NCI-H2171 treated with DMSO at 0.1 percent for 48 hours (cell line): ENCODE measurements at places on chromosomes 4 and X.

DNA sequence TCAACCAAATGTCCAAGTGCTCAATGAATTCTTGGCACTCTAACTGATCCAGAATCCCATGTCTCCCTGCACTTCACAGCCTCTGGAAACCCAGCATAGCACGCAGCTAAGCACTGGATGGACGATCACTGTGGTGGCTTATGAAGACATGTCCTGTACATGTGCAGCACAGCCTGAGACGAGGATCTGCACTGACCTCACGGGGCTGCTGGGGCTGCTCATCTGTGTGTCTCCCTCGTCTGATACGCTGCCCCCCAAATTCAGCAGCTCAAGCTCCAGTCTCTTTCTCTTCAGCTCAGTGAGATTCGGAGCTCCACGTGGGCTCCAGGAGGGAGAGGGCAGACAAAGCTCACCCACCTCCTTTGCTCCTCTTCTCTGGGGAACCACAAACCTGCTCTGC lies 126.9 kb downstream of the CPZ start:
- no peak for DNase-seq

- DNase-seq: peak; percentile 21
Measured at GRCh38 chr4:127400731-127401346, 231.9 kb upstream of the INTU start.

DNA sequence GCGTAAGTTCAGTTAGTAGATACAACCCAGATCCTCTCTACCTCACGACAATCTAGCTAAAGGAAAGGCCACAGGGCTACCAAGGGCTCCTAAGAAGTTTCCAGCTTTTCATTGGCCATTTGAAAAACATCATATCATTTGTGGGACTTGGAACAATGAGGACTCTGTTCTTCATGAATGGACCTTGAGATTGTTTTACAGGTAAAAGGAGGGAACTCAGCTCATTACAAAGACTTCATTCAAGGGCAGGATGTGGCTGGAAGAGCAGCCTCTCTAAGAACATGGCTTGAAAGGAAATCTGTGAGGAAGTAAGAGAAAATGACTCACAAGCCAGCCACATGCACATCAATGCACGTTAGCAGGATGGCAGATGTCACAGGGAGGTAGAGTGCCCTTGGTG lies 105.9 kb upstream of the SLC7A11 start:
- DNase-seq: no peak

DNA sequence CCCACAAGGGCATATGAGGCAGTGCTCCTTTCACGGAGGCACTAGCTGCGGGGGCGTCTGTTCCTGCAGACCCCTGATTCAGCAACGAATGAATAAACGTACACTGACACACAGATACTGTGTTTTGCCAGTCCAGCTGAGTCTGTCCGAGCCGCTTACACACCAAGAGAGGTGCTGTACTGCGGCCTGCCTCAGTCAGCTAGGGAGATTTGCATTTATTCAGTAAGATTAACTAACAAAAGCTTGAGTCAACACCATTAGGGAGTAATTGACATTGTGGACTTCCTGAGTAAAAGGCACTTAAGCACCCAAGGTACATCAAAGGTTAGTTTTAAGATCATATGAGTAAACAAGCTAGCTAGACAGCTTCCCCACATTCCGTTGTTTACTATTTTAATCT lies 31.0 kb upstream of the BEX4 start:
- no peak for DNase-seq

GRCh38 chr4:185165605-185166063 lies 22.6 kb downstream of the SLC25A4 start:
- no peak for DNase-seq

DNA sequence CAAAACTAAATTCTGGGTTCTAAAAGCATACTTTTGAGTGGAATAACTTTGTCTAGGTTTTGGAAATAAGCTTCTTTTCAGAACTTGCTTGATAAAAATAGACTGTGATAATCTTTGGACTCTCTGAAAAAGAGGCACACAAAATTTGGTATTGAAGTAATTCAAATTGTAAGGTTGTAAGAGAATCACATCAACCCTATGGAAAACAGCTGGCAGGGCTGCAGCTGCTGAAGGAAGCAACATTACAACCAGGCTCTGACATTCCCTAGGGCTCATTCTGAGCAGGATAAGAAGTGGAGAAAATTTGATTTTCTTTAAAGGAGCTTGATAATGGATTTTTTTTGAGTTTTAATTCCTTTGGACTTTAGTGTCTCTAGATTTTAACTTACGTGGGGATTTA lies 147.6 kb downstream of the FSTL5 start:
- DNase-seq: no peak

DNA sequence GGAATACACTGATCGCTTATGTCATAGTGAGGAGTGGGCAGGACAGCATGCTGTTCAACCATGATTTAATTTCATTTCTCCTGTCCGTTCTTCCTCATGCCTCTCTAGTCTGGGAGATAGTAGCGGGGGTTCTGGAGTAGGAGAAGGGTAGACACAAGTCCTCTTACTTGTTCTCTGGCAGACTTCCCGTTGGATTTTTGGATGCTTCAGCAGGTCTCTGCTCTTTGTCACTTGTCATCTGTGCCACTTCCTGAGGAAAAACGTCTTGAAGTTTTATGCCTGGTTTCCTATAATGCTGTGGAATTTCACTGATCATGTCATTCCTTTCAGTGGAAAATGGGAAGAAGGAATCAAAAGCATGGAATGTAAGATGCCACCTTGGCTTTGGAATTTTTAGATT lies 154.7 kb downstream of the GATB start:
- DNase-seq: no peak
